MG63 (cell line): ENCODE measurements at places on chromosomes 7 and 10. TPM values are rescaled to one million over a fixed set of nuclear protein-coding genes. Genes with fewer than 3 reads are reported as not detected.
A peak's percentile ranks its signal among the peaks of the same experiment; 100 is the strongest.

DNA sequence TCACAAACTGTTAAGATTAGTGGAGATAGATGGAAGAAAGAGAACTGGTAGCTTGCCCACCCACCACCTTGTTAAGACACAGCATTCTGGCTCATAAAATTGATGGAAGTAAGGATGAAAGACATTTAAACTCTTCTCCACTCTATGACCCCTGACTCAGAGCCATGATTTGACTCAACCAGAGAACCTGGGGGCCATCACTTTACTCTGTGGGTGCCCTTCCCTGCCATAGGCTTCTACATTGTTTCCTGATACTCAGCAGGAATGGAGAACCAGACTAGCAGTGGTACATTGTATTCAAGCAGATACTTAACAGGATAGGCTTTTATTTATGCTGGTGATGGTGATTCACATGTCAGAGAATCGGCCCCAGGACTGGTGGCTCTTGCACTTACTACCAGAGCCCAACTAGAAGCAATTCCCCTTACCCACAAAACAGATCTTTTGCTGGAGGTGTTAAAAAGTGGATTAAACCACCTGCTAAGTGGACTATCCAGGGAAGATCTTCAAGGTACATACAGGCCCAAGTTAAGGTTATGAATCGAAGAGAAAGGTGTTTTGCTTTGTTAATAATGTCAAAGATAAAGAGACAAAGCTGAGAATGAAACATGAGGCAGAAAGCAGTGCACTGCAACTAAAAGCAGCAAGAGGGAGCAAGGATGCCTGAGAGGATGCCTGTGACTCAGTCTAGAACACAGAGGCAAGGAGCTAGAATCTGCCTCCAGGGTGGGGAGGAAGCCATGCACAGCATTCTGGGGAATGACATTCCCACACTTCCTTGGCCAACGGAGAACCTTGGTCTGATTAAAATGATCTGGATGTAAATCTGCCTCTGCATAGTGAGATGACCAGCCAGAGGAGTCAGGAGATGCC is 36.0 kb upstream of the GLI3 start:
- DNase-seq = peak; percentile 61

DNA sequence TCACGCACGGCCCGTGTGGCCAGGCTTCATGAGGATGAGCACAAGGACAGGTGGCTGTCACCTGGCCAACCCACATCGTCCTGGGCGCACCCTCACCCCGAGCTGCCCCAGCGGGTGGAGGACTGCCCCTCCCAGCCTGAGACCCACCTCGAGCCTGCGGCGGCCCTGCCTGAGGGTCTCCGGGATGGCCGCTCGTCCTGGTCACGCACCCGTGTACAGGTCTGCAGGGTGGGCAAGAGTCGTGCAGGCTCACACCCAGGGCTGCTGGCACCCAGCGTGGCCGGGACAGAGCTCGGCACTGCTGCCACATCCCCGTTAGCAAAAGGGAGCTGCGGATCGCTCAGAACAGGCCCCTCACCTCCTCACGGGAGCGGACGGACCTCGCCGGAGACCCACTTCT is 14.4 kb upstream of the UTF1 start:
- DNase-seq = no peak

GRCh38 chr7:116197360-116197759 is 13.0 kb upstream of the TES start:
- DNase-seq = no peak

GRCh38 chr10:49080071-49080470 is 35.3 kb downstream of the VSTM4 start:
- no peak for DNase-seq

DNA sequence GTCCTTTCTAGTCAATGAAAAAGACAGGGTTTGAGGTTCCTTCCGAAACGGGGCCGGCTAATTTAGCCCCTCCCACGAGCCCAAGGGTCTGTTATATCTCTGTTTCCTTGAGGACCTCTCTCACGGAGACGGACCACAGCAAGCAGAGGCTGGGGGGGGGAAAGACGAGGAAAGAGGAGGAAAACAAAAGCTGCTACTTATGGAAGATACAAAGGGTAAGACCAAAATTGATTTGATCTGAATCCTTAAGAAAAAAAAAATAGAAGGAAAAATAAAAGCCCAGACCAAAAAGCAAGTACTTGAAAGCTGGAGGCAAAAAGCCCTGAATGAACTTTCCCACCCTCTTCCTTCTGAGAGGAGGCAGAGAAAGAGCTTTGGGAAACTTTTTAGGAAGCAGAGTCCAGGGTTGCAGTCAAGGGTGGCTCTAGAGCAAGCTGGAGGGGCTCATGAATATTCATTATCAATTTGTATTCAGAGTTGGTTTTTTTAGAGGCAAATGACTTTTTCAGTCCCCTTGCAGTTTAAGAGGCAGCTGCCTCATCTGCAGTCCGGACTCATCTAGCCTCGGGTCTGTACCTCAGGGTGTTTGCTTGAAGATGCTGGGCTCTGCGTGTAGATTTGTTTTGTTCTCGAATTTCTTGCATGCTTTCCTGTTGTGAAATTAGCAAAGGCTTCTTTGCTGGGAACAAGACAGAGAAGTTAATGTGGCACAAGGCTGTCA is at the start of gene ENTPD1:
ENTPD1 (plus strand) TSS at position 123 of the 721 bp plus-strand sequence; CDS start at position 200, 77 bp downstream.
- no peak for DNase-seq

GRCh38 chr7:83486536-83486935 is 162.4 kb downstream of the SEMA3E start:
- DNase-seq = no peak

GRCh38 chr7:311796-312195 is 21.8 kb downstream of the FOXL3 start:
- DNase-seq = no peak

GRCh38 chr7:36475381-36475780 is 85.7 kb downstream of the ANLN start:
- no peak for DNase-seq

GRCh38 chr7:158782761-158783401 is 46.4 kb downstream of the ESYT2 start:
- DNase-seq = peak; percentile 21

Gene CALD1
- 53.1 and 68.3 TPM in 2 replicates for total RNA-seq
